ENCODE measurements at places on chromosomes 5 and 9. TPM values are rescaled to one million over a fixed set of nuclear protein-coding genes. Genes with fewer than 3 reads are reported as not detected.

- no peak for DNase-seq
Observed at GRCh38 chr5:131532031-131532640, 102.9 kb downstream of the RAPGEF6 start.

GRCh38 chr9:96419691-96419969, 1.5 kb upstream of the ZNF367 start:
- no peak for DNase-seq

- DNase-seq, result no peak
Observed at GRCh38 chr5:77937015-77937908, 161.1 kb upstream of the TBCA start.

DNA sequence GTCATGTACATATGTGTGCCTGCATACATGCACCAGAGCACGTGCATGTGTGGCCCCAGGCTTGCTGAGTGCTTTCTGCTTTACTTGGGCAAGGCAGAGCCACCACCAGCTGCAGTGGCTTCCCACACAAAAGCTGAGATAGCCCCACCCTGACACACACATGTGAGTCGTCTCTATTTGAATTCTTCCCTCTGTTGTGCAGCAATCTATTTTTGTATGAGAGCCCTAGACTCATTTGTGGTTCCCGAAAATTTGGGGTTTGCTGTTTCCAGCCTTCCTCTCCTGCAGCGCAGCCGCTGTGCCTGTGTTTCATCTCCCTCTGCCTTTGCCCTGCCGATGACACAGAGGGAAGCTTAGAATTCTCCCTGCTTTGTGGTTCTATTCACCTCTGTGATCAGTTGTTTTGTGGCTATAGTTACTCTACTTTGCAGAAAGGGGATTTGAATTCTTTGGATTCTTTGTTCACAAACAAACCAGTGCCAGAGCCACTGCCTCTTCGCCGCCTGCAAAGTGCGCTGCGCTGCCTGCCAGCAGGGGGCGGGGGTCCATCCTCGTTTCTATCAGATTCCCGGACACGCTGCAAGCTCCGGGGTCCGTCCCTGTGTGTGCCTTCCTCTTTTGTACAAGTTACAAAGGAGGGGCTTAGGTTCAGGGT, 95.8 kb upstream of the DAP start:
- no peak for DNase-seq

DNA sequence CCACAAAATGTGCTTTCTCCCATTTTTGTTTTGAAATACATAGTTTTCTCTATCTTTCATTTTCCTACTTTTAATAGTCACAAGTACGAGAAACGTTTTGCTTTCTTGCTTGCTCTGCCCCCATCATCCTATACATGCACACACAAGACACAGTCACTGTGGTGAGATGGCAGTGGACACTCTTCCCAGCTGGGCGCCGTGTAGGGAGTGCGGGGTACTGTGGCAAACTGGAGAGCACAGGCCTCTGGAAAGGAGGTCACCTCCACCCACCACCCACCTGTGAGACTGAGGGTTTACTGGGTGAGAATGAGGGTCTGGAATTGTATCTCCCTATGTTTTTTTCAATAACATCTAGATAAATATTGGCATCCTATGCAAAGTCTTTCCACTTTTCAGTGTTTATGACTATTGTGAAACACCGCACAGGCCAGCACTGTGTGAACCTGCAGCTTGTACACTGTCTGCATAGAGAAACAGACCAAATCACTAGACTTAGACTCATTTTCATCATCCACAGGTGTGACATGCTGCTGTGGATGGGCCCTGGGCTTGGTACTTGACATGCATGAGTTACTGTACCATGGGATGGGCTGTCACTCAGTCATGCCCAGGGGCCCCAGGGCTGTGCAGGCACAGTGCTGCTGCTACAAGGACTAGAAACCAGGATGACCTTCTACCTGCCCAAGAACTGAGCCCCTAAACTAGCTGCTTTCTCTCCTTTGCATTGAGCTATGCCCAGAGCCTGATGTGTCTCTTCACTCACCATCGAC, 118.1 kb upstream of the LMX1B start:
- DNase-seq, result no peak

DNA sequence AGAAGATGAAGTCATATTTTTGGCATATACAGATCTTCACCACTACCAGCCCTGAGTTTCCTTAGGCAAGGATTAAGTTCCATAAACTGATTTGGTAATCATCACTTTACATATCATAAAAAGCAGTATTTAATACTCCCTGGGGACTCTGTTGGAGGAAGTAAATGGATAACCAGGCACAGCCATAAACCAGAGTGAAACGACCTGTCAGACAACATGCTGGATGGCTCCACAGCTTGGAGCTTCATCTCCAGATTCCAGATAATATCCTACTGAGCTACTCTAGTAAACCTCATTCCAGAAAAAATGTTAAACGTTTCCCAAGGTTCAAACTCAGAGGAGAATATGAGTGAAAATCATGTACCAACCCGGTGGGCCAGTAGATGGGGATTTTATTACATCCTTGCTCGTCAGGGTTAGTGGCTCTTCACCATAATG, 109.2 kb downstream of the BASP1 start:
- DNase-seq, result no peak

- no peak for DNase-seq
Observed at GRCh38 chr5:104932431-104932830, 1369.8 kb upstream of the NUDT12 start.

GRCh38 chr9:97910357-97910756, 11.9 kb downstream of the TRMO start:
- no peak for DNase-seq

Gene GAS1
- total RNA-seq, result 0.55 TPM

- no peak for DNase-seq
Observed at GRCh38 chr9:111974092-111974681, 77.6 kb downstream of the UGCG start.

- no peak for DNase-seq
Observed at GRCh38 chr5:177303925-177304391, 359 bp downstream of the PRELID1 start.

- no peak for DNase-seq
Observed at GRCh38 chr9:8489835-8490234, 690.3 kb upstream of the DMAC1 start.

Gene ADAMTS13
- 1.1 TPM for total RNA-seq

Gene SPINK7
- total RNA-seq, result not detected

Gene OR13C4
- total RNA-seq, result not detected

Gene FSTL4
- not detected for total RNA-seq

Gene ADCY2
- not detected for total RNA-seq

DNA sequence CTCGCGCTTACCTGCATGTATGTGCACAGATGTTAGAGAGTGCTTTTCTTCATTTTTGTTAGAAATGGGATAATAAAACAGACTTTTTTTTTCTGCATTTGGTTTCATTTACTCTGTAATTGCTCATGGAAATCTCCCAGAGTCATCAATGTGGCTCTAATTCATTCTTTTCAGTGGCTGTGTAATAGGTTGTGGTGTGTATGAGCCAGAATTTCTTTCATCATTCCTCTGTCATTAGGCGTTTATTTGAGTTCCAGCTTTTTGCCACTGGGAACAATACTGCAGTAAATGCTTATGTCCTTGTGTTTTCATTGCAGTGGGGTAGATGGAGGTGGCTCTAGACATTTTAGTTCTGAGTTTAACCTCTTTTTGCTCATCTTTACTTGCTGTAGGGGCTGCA, 118.9 kb downstream of the NXNL2 start:
- no peak for DNase-seq

DNA sequence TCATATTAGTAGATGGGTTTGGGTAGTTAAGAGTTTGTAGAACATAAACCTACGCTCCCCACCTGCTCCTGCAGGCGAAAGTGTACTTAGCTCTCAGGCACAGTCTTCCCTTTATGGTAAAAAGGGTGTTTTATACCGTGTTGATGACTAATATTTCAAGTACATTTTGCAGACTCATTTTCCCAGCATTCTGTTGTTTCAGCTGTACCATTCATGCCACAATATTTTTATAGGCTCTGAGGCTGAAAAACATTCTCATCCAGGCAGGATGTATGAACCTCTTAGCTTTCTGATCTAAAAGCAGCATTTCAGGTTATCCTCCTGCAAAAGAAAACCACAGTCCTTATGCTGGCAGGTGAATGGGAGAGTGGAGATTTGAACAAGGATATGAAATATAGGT, 231.4 kb downstream of the NR2F1-AS1 start:
- DNase-seq, result no peak

DNA sequence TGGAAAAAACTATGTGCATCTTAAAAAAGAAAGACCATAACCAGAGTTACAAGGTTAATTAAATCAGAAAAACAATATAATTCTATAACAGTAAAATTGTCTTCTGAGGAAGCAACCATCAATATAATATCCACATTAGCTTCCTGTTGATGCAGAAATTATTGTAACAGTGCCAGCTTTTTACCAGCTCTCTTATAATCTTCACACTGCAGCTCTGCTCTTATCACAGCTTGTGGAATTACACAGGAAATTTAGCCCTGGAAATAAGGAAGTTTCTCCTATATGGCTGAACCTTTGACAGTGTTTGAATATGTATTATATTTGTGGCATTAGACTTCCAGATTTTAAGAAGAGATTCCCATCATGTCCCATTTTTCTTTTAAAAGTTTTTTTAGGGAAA, 49.1 kb upstream of the TEK start:
- no peak for DNase-seq

- no peak for DNase-seq
Observed at GRCh38 chr5:39678534-39678933, 253.8 kb upstream of the DAB2 start.
